SJSA1 (cell line): ENCODE measurements at places on chromosomes 16 and 17. TPM values are rescaled to one million over a fixed set of nuclear protein-coding genes. Genes with fewer than 3 reads are reported as not detected.

STH gene
- not detected in 2 replicates for total RNA-seq

ALOX12 gene
- not detected in 2 replicates for total RNA-seq

SLC6A2 gene
- not detected in 2 replicates for total RNA-seq

KIF2B gene
- total RNA-seq, result not detected in 2 replicates

KRTAP9-9 gene
- not detected in 2 replicates for total RNA-seq

KRT20 gene
- not detected in 2 replicates for total RNA-seq

MEIOC gene
- total RNA-seq, result 0.13 TPM in 1 of 2 replicates, not detected in the other

NLGN2 gene
- total RNA-seq, result 2.2 and 3.9 TPM in 2 replicates

TNFSF13 gene
- total RNA-seq, result 0.56 and 1.3 TPM in 2 replicates

KRT25 gene
- not detected in 2 replicates for total RNA-seq

ZNF652 gene
- 23.8 and 37.1 TPM in 2 replicates for total RNA-seq

SYT17 gene
- 0.29 and 0.88 TPM in 2 replicates for total RNA-seq

- DNase-seq, result no peak
- H3K4me1 ChIP-seq, result peaks cover 7% of the 10 kb centered on the region
- peaks cover 59% of the 10 kb centered on the region for H3K36me3 ChIP-seq
- no peak overlapping the region for H3K4me3 ChIP-seq
- no peak overlapping the region for H3K27ac ChIP-seq
- no peaks in the 10 kb centered on the region for H3K27me3 ChIP-seq
Measured at GRCh38 chr17:17275971-17276370, 5.1 kb downstream of the COPS3 start.

GRCh38 chr17:8056976-8057625 is 18.2 kb downstream of the ALOX15B start:
- H3K27me3 ChIP-seq, result peaks cover 56% of the 10 kb centered on the region
- H3K36me3 ChIP-seq, result no peaks in the 10 kb centered on the region
- no peak overlapping the region for H3K27ac ChIP-seq
- no peaks in the 10 kb centered on the region for H3K4me1 ChIP-seq
- DNase-seq, result no peak

DNA sequence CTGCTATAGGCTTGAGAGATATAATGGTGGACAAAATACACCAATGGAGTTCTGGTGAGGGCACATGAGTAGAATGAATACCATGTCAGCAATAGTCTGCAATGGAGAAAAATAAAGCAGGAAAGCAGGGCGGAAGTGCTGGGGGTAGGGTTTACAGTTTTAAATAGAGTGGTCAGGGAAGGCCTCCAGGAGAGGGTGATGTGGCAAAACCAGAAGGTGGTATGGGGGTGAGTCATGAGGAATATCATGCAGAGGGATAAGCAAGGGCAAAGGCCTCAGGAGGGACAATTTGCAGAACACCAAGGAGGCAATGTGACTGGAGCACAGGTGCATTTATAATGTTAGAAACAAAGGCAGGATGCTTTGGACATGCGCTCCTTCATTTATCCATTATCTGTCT is 102.0 kb downstream of the ITFG1 start:
- no peak for DNase-seq
- H3K4me3 ChIP-seq, result no peak overlapping the region
- no peaks in the 10 kb centered on the region for H3K36me3 ChIP-seq
- H3K27ac ChIP-seq, result no peak overlapping the region
- H3K27me3 ChIP-seq, result no peaks in the 10 kb centered on the region
- no peaks in the 10 kb centered on the region for H3K4me1 ChIP-seq

GRCh38 chr17:14205992-14206461 is 30.6 kb downstream of the CDRT15 start:
- H3K27ac ChIP-seq, result no peak overlapping the region
- H3K36me3 ChIP-seq, result peaks cover 3% of the 10 kb centered on the region; the same call in 1 of the 2 replicates
- no peaks in the 10 kb centered on the region for H3K27me3 ChIP-seq
- H3K4me3 ChIP-seq, result no peak overlapping the region

- no peak overlapping the region for H3K4me3 ChIP-seq
- H3K27ac ChIP-seq, result no peak overlapping the region
- H3K27me3 ChIP-seq, result no peaks in the 10 kb centered on the region
- H3K36me3 ChIP-seq, result no peaks in the 10 kb centered on the region
- no peaks in the 10 kb centered on the region for H3K4me1 ChIP-seq
Measured at GRCh38 chr16:79407005-79407404, 193.5 kb downstream of the MAF start.

GRCh38 chr17:3890082-3890877 is 2.6 kb downstream of the CAMKK1 start:
- peaks cover 18% of the 10 kb centered on the region for H3K36me3 ChIP-seq
- no peaks in the 10 kb centered on the region for H3K27me3 ChIP-seq
- no peak overlapping the region for H3K4me3 ChIP-seq
- H3K4me1 ChIP-seq, result peaks cover 91% of the 10 kb centered on the region
- peak overlapping the region; percentile 84 for H3K27ac ChIP-seq

- peaks cover 14% of the 10 kb centered on the region for H3K4me1 ChIP-seq
- DNase-seq, result no peak
- H3K36me3 ChIP-seq, result no peaks in the 10 kb centered on the region
- no peak overlapping the region for H3K4me3 ChIP-seq
- H3K27ac ChIP-seq, result no peak overlapping the region
- no peaks in the 10 kb centered on the region for H3K27me3 ChIP-seq
Measured at GRCh38 chr16:77856438-77857160, 68.2 kb downstream of the VAT1L start.

DNA sequence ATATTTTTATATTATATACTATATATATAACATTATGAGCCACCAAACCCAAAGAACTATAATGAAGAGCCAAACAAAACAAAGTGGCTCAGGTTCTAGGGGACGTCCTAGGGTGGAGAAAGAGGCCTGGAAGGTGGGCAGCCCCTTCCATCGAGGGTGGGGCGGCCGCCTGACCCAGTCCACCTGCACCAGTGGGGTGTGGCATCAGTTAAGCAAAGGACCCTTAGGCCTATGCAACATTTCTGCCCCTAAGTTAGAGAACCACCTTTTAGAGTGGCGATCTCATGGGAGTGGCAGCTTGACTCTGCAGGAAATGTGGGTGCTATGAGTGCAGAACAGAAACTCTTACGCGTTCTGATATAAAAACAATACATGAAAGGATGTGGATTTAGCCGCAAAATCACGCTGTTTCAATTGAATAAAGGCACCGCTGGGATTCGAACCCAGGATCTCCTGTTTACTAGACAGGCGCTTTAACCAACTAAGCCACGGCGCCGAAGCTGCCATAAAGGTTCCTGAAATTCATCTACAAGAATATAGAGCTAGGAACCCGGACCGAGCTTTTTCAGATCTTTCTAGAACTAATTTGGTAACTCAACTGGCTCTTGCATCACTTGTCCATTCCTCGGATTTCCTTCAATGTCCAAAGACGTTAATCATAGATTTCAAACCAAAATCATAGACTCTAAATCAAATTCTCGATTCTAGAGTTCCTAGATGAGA is 15.6 kb upstream of the AURKB start:
- no peak for DNase-seq
- H3K27ac ChIP-seq, result peak overlapping the region; percentile 58
- no peaks in the 10 kb centered on the region for H3K27me3 ChIP-seq
- peak overlapping the region; percentile 36 for H3K4me3 ChIP-seq
- H3K36me3 ChIP-seq, result peaks cover 6% of the 10 kb centered on the region; the same call in 1 of the 2 replicates

- H3K27me3 ChIP-seq, result no peaks in the 10 kb centered on the region
- DNase-seq, result no peak
- H3K36me3 ChIP-seq, result no peaks in the 10 kb centered on the region
- H3K4me1 ChIP-seq, result peaks cover 4% of the 10 kb centered on the region; the same call in 1 of the 2 replicates
- H3K27ac ChIP-seq, result no peak overlapping the region
Measured at GRCh38 chr16:48487287-48487686, 102.1 kb upstream of the SIAH1 start.

DNA sequence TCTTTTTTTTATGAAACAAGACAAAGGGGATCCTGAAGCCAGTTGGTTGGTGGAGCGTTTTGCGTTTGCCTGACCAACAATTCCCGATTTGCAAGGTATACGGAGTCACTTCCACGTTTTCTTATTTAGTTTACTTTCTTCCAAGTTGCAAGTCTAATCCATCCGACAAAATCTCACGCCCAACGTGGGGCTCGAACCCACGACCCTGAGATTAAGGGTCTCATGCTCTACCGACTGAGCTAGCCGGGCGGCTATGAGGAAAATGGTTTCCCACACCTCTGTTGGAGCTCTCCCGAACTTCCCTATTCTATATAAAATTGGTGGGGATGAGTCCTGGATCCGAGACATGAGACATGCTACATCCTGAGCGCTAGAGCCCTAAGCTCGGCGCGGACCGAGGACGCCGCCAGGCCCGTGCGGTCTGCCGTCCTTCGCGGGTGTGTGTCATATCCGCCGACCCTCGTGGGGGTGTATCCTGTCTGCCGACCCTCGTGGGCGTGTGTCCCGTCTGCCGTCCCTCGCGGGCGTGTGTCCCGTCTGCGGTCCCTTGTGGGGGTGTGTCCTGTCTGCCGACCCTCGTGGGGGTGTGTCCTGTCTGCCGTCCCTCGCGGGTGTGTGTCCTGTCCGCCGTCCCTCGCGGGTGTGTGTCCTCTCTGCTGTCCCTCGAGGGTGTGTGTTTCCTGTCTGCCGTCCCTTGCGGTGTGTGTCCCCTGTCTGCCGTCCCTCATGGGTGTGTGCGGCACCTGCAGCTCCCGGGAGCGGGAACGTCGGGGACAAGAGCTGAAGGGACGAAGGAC is 22.6 kb downstream of the ZNF213 start:
- peak; percentile 90 for DNase-seq
- peak overlapping the region; percentile 81 for H3K4me3 ChIP-seq
- H3K27ac ChIP-seq, result no peak overlapping the region

GRCh38 chr16:23523876-23524385 is 13.6 kb upstream of the GGA2 start:
- DNase-seq, result no peak
- H3K4me1 ChIP-seq, result no peaks in the 10 kb centered on the region
- no peak overlapping the region for H3K4me3 ChIP-seq
- no peaks in the 10 kb centered on the region for H3K27me3 ChIP-seq
- H3K36me3 ChIP-seq, result peaks cover 63% of the 10 kb centered on the region

- H3K4me3 ChIP-seq, result no peak overlapping the region
- H3K27me3 ChIP-seq, result peaks cover 21% of the 10 kb centered on the region
- DNase-seq, result no peak
- no peaks in the 10 kb centered on the region for H3K4me1 ChIP-seq
- H3K36me3 ChIP-seq, result no peaks in the 10 kb centered on the region
Measured at GRCh38 chr16:55392701-55393100, 68.7 kb downstream of the IRX6 start.

- no peaks in the 10 kb centered on the region for H3K4me1 ChIP-seq
- H3K27ac ChIP-seq, result no peak within 1 kb of the TSS
- no peak within 1 kb of the TSS for H3K4me3 ChIP-seq
- peaks cover 50% of the 10 kb centered on the region for H3K36me3 ChIP-seq
Measured at GRCh38 chr17:76307966-76308338, at the start of gene QRICH2. Gene QRICH2 (minus strand): TSS chr17:76308276. CDS start chr17:76307998, 278 bp downstream.

- no peaks in the 10 kb centered on the region for H3K36me3 ChIP-seq
- H3K4me3 ChIP-seq, result no peak overlapping the region
- no peak for DNase-seq
- 0 out of 2 replicates have a peak, but pooled peaks cover 2% of the 10 kb centered on the region for H3K27me3 ChIP-seq
- no peaks in the 10 kb centered on the region for H3K4me1 ChIP-seq
Measured at GRCh38 chr17:67656494-67657203, 61.1 kb upstream of the NOL11 start.

- peak overlapping the region; percentile 89 for H3K27ac ChIP-seq
- peaks cover 46% of the 10 kb centered on the region for H3K4me1 ChIP-seq
- peak; percentile 78 for DNase-seq
- no peaks in the 10 kb centered on the region for H3K36me3 ChIP-seq
- H3K27me3 ChIP-seq, result no peaks in the 10 kb centered on the region
Measured at GRCh38 chr17:36850790-36851189, 86.5 kb upstream of the LHX1 start.

GRCh38 chr16:50279504-50279865 is 13.1 kb downstream of the ADCY7 start:
- H3K36me3 ChIP-seq, result peaks cover 47% of the 10 kb centered on the region
- no peaks in the 10 kb centered on the region for H3K4me1 ChIP-seq
- DNase-seq, result no peak
- H3K27me3 ChIP-seq, result no peaks in the 10 kb centered on the region

DNA sequence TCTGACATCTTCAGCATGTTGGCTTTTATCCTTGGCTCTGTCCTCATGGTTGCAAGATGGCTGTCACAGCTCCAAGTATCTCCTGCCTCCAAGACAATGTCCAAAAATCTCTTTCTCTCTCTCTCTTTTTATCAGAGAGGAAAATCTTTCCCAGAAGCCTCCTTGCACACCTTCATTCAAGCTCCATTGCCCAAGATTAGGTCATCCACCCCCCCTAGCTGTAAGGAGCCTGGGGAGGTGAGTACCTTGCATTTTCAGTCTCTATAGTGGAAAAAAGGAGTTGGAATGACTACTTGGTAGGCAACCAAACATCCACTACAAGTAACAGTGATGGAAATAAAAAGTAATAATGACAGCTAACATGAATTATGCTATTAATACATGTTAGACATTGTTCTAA is 22.0 kb upstream of the NSMCE1 start:
- no peak overlapping the region for H3K4me3 ChIP-seq
- H3K36me3 ChIP-seq, result no peaks in the 10 kb centered on the region
- no peaks in the 10 kb centered on the region for H3K27me3 ChIP-seq
- H3K27ac ChIP-seq, result no peak overlapping the region

DNA sequence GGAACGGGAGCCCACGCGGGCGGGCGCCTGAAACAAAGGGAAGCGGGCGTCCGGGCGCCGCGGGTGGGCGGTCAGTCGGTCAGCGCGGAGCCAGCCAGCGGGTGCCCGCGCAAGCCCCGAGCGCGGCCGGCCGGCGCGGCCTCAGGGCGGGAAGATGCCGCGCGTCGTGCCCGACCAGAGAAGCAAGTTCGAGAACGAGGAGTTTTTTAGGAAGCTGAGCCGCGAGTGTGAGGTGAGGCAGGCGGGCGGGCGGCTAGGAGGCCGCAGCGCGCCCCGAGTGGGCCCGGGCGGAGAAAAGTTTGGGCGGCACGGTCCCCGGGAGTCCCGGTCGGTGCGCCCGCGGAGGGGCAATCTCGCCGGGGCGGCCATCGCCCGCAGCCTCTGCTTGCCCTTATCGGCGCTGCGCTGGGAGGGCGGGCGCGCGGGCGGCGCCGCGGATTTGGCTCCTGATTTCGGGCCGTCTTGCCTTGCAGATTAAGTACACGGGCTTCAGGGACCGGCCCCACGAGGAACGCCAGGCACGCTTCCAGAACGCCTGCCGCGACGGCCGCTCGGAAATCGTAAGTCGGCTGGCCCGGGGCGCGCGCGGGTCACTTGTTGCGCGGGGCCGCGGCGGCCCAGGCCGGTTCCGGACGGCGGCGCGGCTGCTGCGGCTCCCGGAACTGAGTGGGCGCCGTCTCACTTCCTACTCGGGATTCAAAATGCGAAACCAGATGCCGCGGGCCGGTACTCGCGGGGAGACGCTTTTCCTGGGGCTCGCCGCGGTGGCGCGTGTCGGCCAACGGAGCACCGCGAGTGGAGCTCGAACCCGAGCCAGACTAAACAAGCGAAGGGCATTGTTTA is 526 bp downstream of the CBFB start:
- peak overlapping the region; percentile 100 for H3K4me3 ChIP-seq
- H3K27ac ChIP-seq, result peak overlapping the region; percentile 90
- peaks cover 16% of the 10 kb centered on the region for H3K4me1 ChIP-seq

DNA sequence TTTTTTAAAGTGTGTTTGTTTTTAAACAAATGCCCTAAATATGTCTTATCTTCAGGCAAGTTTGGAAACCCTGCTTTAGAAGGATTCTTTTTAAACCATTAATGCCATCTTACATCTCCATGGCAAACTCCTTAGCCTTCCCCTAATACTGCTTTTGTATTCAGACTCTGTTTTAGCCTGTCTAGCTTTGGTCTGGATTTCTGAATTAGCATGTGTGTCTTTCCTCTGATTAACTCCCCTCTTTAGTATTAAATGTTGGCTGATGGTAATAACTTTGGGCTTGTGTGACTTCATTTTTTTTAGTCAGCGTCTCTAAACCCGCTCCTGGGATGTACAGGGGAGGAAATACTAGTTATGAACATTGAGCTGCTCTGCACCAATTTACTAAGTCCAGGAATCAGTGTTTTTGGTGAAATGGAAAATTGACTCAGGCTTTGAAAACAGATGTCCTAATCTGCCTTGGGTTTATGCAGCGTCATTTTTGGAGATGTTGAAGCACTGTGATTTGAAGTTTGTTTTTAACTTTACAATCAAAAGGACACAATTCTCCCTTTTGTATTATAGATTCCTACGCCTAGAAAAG is 22.2 kb downstream of the WIPF2 start:
- 0 out of 2 replicates have a peak, but pooled peaks cover 3% of the 10 kb centered on the region for H3K36me3 ChIP-seq
- no peak overlapping the region for H3K27ac ChIP-seq
- H3K27me3 ChIP-seq, result no peaks in the 10 kb centered on the region
- H3K4me1 ChIP-seq, result no peaks in the 10 kb centered on the region
